CD4-positive, alpha-beta memory T cell (primary cell): ENCODE measurements at places on chromosomes 7 and 10. TPM values are rescaled to one million over a fixed set of nuclear protein-coding genes. Genes with fewer than 3 reads are reported as not detected.

The ABCB4 gene
- 0.11 TPM for polyA plus RNA-seq

The SEC31B gene
- polyA plus RNA-seq, result 0.76 TPM

- no peak for DNase-seq
- no peak overlapping the region for H3K4me3 ChIP-seq
- H3K4me1 ChIP-seq, result no peaks in the 10 kb centered on the region
- no peaks in the 10 kb centered on the region for H3K36me3 ChIP-seq
Observed at GRCh38 chr7:157922576-157922975, 585.8 kb downstream of the DNAJB6 start.

DNA sequence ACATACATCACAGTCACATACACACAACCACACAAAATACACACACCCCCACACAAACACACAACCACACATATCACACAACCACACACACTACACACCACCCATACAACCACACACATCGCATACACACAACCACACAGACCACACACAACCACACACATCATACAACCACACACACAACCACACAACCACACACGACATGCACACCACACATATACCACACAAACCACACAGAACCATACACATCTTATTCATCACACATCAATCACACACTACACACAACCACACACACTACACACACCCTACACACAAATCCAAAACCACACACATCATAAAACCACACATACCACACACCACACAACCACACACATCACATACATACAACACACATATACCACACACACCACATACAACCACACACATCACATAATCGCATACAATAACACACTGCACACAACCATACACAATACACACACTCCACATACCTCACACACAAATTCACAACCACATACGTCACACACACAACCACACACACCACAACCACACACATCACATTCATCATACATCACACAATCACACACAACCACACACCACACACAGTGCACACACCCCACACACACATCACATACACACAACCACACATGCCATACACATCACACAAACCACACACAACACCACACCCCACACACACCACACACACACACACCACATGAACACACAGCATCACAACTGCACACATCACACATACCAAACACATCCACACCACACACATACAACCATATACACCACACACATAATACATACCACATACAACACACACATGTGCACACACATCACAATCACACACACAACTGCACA lies 30.4 kb downstream of the GPRIN2 start:
- H3K27ac ChIP-seq, result no peak overlapping the region
- no peaks in the 10 kb centered on the region for H3K27me3 ChIP-seq
- no peaks in the 10 kb centered on the region for H3K4me1 ChIP-seq

GRCh38 chr7:50264908-50265307 lies 39.6 kb upstream of the IKZF1 start:
- no peaks in the 10 kb centered on the region for H3K27me3 ChIP-seq
- no peak for DNase-seq
- peaks cover 100% of the 10 kb centered on the region for H3K4me1 ChIP-seq
- no peaks in the 10 kb centered on the region for H3K36me3 ChIP-seq

DNA sequence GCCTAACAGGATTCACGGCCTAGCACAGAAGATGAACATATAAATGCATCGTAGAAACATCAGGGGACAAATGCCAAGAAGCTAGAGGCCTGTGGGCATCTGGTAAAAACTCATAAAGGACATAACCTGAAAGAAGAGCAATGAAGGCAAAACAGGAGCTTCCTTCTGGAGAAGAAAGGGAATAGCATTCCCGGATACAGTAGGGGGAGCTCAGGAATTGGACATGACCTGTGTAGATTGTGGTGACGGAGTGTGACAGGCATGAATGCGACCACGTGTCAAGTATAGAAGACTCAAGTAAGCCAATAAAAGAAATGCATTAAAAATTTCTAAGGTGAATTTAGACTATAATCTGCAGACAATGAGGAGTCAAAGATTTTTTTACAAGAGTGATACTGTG lies 270.1 kb downstream of the AGMO start:
- H3K4me3 ChIP-seq, result no peak overlapping the region
- H3K27me3 ChIP-seq, result no peaks in the 10 kb centered on the region
- H3K27ac ChIP-seq, result no peak overlapping the region
- no peak for DNase-seq
- no peaks in the 10 kb centered on the region for H3K36me3 ChIP-seq

DNA sequence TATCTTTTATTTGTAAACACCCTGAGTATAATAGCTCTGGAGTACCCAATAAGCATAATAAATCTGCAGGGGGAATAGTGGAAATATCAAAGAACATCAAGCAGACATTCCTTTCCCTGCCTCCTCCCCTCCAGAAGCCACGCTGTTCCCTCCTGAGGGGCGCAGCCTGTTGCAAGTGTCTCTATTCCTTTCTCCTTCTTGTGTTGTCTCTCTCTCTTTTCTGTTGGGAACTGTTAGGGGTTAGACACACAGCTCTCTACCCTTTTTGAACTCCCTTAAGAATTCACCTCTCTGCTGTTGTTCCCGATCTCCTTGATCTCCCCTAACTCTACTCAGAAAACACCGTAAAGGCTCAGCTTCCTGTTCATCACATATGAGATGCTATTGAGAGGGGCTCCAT lies 178.0 kb upstream of the FZD1 start:
- no peaks in the 10 kb centered on the region for H3K36me3 ChIP-seq
- no peak for DNase-seq
- H3K4me1 ChIP-seq, result peaks cover 6% of the 10 kb centered on the region
- no peak overlapping the region for H3K27ac ChIP-seq

- no peak for DNase-seq
- H3K4me1 ChIP-seq, result no peaks in the 10 kb centered on the region
- H3K27ac ChIP-seq, result no peak overlapping the region
- H3K36me3 ChIP-seq, result no peaks in the 10 kb centered on the region
- no peaks in the 10 kb centered on the region for H3K27me3 ChIP-seq
Observed at GRCh38 chr10:76172020-76172419, 740.6 kb downstream of the LRMDA start.

- H3K4me3 ChIP-seq, result no peak overlapping the region
- no peak for DNase-seq
- H3K27me3 ChIP-seq, result no peaks in the 10 kb centered on the region
- H3K36me3 ChIP-seq, result no peaks in the 10 kb centered on the region
Observed at GRCh38 chr10:70984986-70985722, 96.8 kb upstream of the PCBD1 start.

DNA sequence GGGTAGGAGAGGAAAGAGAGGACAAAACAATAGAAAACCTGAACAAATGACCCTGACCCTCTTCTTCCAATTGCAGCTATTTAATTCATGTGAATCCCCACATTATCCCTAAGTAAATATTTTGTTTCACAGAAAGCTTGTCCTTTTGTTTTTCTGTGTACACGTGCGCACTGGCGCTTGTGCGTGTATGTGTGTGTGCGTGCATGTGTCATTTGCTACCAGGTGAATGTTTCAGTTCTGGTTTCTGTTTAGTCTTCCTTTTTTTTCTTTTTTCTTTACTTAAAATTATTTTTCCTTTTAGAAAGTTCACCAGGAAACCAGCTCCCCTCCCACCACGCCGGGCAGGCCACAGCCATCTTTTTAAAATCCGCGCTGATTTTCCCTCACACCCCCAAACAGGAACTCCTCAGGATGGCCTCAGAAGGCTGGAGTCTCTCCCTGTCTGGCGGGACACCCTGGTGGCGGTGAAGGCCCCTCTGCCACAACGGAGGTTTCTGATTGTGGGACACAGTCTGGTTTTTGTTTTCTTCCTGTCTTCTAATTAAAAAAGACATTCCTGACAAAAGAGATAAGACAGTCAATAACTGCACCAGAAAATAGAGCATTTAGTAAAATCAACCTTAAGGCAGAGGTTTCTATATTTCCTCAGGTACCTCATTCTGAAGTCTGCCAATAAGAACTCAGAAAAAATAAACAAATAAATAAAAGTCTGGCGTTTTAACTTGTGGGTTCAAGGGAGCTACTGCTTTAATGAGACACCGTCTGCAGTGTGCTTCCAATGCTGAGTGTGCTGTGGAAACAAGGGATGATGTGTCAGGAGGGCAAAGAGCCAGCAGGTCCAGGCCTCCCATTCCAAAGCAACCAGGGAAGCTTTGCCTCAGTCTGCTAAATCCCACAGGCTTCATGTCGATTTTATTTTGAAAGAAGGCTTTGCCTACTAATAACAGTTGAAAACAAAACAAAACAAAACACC lies 17.4 kb downstream of the IRF5 start:
- H3K27me3 ChIP-seq, result no peaks in the 10 kb centered on the region
- H3K4me1 ChIP-seq, result no peaks in the 10 kb centered on the region
- DNase-seq, result no peak
- no peak overlapping the region for H3K4me3 ChIP-seq

DNA sequence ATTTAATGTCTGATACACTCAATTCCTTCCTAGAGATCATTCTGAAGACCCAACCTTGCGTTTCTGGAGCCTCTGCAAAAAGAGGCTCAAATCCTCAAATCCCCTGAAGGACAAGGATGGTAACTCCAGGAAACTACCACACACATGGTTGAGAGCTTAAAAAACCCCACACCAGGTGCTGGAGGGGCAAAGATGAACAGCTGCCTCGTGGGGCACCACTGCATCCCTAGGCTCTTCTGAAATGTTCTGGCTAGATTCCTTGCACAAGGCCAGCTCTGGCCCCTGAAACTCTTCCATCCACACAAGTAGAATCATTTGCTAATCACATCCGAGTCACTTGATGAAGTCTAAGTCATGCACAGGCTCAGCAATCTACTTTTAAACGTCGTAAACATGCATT lies 286.6 kb downstream of the ELMO1 start:
- no peaks in the 10 kb centered on the region for H3K4me1 ChIP-seq
- DNase-seq, result no peak
- no peaks in the 10 kb centered on the region for H3K36me3 ChIP-seq
- H3K4me3 ChIP-seq, result no peak overlapping the region

- H3K4me3 ChIP-seq, result no peak overlapping the region
- no peaks in the 10 kb centered on the region for H3K36me3 ChIP-seq
- no peaks in the 10 kb centered on the region for H3K27me3 ChIP-seq
- no peak overlapping the region for H3K27ac ChIP-seq
- DNase-seq, result no peak
Observed at GRCh38 chr10:47145290-47145934, 154.6 kb upstream of the GDF10 start.

- no peaks in the 10 kb centered on the region for H3K4me1 ChIP-seq
- H3K27me3 ChIP-seq, result no peaks in the 10 kb centered on the region
- H3K36me3 ChIP-seq, result no peaks in the 10 kb centered on the region
Observed at GRCh38 chr7:47537716-47538675, 43.9 kb downstream of the TNS3 start.

DNA sequence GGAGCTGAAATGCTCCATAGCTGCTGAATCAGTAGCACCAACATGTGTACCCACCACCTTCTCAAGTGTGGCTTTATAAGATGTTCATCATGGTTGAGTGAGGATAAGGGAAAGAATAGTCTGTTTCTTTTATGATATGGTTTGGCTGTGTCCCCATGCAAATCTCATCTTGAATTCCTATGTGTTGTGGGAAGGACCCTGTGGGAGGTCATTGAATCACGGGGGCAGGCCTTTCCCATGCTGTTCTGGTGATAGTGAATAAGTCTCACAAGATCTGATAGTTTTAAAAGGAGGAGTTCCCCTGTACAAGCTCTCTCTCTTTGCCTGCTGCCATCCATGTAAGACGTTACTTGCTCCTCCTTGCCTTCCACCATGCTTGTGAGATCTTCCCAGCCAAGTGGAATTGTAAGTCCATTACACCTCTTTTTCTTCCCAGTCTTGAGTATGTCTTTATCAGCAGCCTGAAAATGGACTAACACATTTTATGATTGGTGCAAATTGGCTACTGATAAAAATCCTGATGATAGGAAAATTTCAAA lies 799.9 kb downstream of the TNS3 start:
- no peaks in the 10 kb centered on the region for H3K27me3 ChIP-seq
- DNase-seq, result no peak
- no peak overlapping the region for H3K4me3 ChIP-seq
- no peaks in the 10 kb centered on the region for H3K36me3 ChIP-seq

- H3K36me3 ChIP-seq, result peaks cover 33% of the 10 kb centered on the region
- no peak overlapping the region for H3K27ac ChIP-seq
- no peak overlapping the region for H3K4me3 ChIP-seq
- no peaks in the 10 kb centered on the region for H3K27me3 ChIP-seq
- no peak for DNase-seq
Observed at GRCh38 chr10:62063795-62064472, 162.4 kb downstream of the ARID5B start.

GRCh38 chr7:92626281-92626809 lies 36.2 kb upstream of the FAM133B start:
- H3K27me3 ChIP-seq, result no peaks in the 10 kb centered on the region
- no peak for DNase-seq
- H3K36me3 ChIP-seq, result no peaks in the 10 kb centered on the region
- H3K4me3 ChIP-seq, result no peak overlapping the region

GRCh38 chr10:74912682-74913081 lies 86.3 kb downstream of the KAT6B start:
- H3K27ac ChIP-seq, result no peak overlapping the region
- H3K27me3 ChIP-seq, result no peaks in the 10 kb centered on the region
- no peaks in the 10 kb centered on the region for H3K36me3 ChIP-seq
- no peak for DNase-seq

DNA sequence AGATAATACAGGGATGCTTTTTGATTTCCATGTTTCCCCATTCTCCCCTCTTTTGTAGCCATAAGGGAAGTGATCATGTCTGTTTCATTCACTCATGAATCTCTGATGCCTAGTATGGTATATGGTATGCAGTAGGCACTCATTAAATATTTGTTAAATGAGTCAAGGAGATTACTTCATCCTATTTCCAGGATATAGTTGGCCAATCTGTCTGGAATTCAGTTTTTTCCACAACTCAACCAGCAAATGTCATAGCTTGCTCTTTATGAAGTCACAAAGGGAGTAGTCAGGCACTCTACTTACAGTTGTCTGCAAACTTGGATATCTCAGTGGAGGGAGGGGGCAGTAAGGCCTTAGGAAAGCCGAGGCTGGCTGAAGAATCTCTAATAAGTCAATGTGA lies 853.6 kb downstream of the LRMDA start:
- no peaks in the 10 kb centered on the region for H3K36me3 ChIP-seq
- no peaks in the 10 kb centered on the region for H3K27me3 ChIP-seq
- no peak overlapping the region for H3K27ac ChIP-seq
- H3K4me3 ChIP-seq, result no peak overlapping the region
- H3K4me1 ChIP-seq, result no peaks in the 10 kb centered on the region

DNA sequence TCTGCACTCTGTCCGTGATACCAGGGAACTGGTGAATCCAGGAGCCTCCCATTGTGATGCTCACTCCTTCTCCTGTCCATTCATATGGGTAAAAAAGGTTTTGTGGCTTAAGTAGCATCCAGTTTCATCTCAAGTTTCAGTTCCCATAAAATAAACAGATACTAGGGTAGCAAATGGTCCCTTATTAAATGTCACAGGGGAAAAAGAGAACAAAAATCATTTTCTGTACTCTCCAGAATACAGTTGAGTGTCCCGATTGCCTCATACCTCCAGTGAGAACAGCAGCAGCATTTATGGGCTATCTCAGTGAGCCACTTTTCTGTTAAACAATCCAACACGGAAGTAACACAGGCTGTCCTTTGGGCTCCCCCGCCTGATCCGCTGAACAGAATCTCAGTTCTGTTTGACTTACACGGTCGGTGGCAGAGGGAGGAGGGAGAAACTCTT lies 179.6 kb downstream of the CELF2 start:
- H3K27me3 ChIP-seq, result no peaks in the 10 kb centered on the region
- H3K4me3 ChIP-seq, result no peak overlapping the region
